ENCODE measurements at places on chromosomes 16 and 17. TPM values are rescaled to one million over a fixed set of nuclear protein-coding genes. Genes with fewer than 3 reads are reported as not detected.

DNA sequence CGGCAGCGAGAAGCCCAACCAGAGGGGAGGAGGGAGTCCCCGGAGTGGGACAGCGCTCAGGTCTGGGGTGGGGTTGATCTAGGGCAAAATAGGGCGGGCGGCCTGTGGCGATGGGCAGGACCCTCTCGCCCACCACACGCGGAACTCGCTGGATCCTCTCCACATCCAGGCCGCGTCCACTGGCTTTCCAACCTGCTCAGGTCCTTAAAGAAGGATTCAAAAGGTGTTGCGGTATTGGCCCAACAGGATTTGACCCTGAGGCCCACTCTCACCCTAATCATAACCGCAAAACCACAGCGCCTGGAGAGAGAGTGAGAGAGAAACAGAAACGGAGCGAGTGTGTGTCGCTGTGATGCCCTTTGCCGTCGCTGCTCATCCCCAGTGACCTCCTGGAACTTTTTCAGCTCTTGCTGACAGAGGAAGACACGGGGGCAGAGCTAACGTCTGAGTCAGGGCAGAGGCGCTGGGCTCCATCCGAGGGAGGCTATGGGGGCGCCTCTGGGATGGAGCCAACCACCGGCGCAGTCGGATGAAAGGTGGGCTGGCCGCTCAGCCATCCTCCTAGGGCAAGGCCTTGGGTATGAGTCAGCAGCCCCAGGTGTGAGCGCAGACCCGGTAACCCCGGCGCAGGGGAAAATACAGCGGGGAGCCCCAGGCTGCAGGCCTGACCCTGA lies 16.7 kb upstream of the OR1F1 start:
- H3K27ac ChIP-seq = peak overlapping the region; percentile 68
- H3K4me1 ChIP-seq = peaks cover 20% of the 10 kb centered on the region
- H3K4me3 ChIP-seq = peak overlapping the region; percentile 82
- no peak for DNase-seq
- H3K36me3 ChIP-seq = no peaks in the 10 kb centered on the region

- H3K27ac ChIP-seq = no peak overlapping the region
- H3K4me3 ChIP-seq = no peak overlapping the region
These were observed 29.7 kb downstream of the MYO15A start for GRCh38 chr17:18138065-18138749.

- H3K27ac ChIP-seq = no peak overlapping the region
- H3K36me3 ChIP-seq = no peaks in the 10 kb centered on the region
- peaks cover 6% of the 10 kb centered on the region for H3K27me3 ChIP-seq
- H3K4me1 ChIP-seq = peaks cover 40% of the 10 kb centered on the region
- H3K4me3 ChIP-seq = no peak overlapping the region
- no peak for DNase-seq
These were observed 12.9 kb downstream of the PRSS22 start for GRCh38 chr16:2845116-2845515.

DNA sequence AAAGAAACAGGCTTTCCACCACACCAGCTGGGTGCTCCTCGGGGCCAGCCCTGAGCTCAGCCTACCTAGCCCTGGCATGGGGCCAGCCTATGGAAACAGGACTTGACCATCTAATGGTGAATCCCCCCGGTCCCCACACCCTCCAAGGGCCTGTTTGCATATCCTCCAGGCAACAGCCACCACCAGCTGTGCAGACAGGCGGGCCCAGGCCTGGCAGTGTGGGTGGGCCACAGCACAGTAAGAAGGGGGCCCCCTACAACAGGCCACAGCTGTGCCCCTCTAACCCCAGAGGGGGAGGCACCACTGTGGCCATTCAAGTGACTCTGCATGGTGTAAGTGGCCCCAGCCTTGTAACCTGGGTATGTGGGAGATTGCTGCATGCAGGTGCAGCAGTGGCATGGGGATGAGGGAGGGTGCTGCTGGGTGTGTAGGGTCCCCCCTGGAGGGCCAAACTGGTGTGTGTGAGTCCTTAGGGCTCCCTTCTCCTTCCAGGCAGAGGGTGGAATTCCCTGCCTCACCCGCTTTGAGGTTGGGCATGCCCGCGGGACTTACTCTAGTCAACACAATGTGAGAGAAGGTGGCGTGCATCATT lies 148.2 kb downstream of the C16orf78 start:
- H3K36me3 ChIP-seq = no peaks in the 10 kb centered on the region
- H3K27me3 ChIP-seq = no peaks in the 10 kb centered on the region
- H3K4me1 ChIP-seq = no peaks in the 10 kb centered on the region
- no peak overlapping the region for H3K27ac ChIP-seq
- no peak overlapping the region for H3K4me3 ChIP-seq
- DNase-seq = no peak

DNA sequence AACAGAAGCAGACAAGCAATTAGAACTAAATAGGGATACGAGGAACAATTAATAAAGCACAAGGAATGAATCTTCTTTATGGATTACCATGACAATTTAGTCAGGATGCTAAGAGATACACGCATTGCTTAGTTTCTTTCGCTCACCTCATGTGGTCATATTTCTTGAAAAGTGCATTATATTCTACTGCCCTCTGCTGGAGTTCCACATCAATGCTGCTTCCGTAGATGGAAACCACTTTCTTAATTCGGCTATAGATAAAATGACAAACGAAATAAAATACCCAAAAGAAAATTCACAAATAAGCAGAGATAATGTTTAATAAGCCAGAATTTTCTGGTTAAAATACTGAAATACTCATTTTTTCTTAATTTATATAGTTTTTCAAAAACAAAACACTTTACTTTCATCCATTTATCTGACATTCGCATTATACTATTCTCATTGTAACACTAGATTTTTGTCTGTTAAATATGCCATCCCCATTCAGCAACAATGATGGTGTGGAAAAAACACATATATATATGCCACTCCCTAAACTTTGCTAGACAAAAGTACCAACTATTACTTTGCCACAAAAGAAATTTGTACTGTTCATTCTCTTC lies 22.0 kb upstream of the PHLPP2 start:
- peaks cover 3% of the 10 kb centered on the region for H3K4me1 ChIP-seq
- H3K4me3 ChIP-seq = no peak overlapping the region
- H3K36me3 ChIP-seq = peaks cover 4% of the 10 kb centered on the region

GRCh38 chr17:64147110-64148016 lies 17.4 kb upstream of the ERN1 start:
- DNase-seq = no peak
- H3K36me3 ChIP-seq = no peaks in the 10 kb centered on the region
- no peak overlapping the region for H3K4me3 ChIP-seq
- H3K27ac ChIP-seq = no peak overlapping the region

GRCh38 chr16:64866021-64866420 lies 255.8 kb downstream of the CDH11 start:
- H3K36me3 ChIP-seq = no peaks in the 10 kb centered on the region
- no peak for DNase-seq
- H3K4me1 ChIP-seq = no peaks in the 10 kb centered on the region
- H3K4me3 ChIP-seq = no peak overlapping the region

DNA sequence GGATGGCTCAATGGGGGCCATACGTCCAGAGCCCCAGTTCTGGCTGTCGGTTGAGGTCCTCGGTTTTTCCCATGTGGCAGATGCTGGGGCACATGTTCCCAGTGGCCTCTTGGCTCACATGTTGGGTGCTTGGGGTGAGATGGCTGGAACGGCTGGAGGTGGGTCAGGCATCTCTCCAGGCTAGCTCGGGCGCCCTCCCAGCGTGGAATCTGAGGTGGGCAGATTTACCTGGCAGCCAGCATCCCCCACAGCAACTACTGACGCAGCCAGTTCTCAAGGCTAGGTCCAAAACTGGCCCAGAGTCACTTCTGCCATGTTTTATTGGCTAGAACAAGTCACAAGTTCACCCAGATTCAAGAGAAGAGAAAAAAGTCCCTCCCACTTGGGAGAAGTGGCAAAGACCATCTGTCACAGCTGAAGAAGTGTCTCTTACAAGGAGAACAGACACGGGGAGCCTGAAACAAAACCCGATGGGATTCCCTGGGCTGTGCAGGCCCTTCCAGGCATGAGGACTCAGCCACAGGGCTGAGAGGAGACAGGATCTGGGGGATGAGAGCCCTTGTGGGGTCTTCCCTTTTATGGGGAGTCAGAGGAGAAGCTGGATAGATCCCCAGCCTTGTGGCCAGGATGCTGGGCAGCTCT lies 15.2 kb downstream of the ACE start:
- H3K27me3 ChIP-seq = peaks cover 2% of the 10 kb centered on the region
- DNase-seq = no peak
- H3K4me1 ChIP-seq = no peaks in the 10 kb centered on the region
- no peak overlapping the region for H3K27ac ChIP-seq
- no peak overlapping the region for H3K4me3 ChIP-seq
- H3K36me3 ChIP-seq = no peaks in the 10 kb centered on the region

DNA sequence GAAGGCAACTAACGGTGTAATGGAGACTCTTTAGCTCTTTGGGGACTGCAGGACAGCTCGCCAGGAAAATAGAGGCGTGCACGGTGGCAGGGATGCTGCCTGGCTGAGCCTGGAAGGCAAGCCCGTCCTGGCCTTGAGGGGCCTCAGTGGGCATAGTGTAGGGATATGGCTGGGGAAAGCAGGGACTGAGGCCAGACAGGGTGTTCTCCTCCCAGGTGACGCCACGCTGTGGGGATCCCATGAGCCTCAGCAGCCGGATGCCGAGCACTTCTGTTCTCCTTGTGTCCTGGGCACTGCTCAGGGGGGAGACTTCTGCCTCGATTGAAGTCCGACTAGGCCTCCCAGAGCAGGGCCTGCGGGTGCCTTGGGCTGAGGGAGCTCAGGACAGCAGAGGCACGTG lies 89.2 kb downstream of the NPIPB11 start:
- H3K27ac ChIP-seq = no peak overlapping the region
- no peaks in the 10 kb centered on the region for H3K36me3 ChIP-seq
- H3K27me3 ChIP-seq = no peaks in the 10 kb centered on the region

- no peaks in the 10 kb centered on the region for H3K36me3 ChIP-seq
- no peaks in the 10 kb centered on the region for H3K27me3 ChIP-seq
- peaks cover 65% of the 10 kb centered on the region for H3K4me1 ChIP-seq
- no peak for DNase-seq
- H3K4me3 ChIP-seq = peak overlapping the region; percentile 76
These were observed 919 bp upstream of the CBX1 start for GRCh38 chr17:48102043-48102750.

DNA sequence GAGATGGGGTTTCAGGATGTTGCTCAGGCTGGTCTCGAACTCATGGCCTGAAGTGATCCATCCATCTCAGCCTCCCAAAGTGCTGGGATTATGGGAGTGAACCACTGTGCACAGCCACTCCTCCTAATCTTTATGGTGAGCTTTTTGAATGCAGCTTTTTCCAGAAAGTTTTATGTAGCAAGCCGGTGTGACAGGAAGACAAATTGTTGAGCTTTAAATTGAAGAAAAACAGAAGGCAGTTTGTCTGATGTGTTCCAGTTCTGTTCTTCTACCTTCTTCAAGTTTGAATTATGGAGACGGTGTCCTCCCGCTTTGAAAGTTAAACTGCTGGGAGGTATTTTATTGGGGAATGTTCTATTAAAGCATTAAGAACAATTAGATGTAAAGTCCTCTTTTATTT lies 177.1 kb downstream of the SNX29 start:
- peaks cover 29% of the 10 kb centered on the region for H3K4me1 ChIP-seq
- H3K27ac ChIP-seq = no peak overlapping the region
- no peak overlapping the region for H3K4me3 ChIP-seq
- no peaks in the 10 kb centered on the region for H3K27me3 ChIP-seq
- H3K36me3 ChIP-seq = peaks cover 35% of the 10 kb centered on the region

DNA sequence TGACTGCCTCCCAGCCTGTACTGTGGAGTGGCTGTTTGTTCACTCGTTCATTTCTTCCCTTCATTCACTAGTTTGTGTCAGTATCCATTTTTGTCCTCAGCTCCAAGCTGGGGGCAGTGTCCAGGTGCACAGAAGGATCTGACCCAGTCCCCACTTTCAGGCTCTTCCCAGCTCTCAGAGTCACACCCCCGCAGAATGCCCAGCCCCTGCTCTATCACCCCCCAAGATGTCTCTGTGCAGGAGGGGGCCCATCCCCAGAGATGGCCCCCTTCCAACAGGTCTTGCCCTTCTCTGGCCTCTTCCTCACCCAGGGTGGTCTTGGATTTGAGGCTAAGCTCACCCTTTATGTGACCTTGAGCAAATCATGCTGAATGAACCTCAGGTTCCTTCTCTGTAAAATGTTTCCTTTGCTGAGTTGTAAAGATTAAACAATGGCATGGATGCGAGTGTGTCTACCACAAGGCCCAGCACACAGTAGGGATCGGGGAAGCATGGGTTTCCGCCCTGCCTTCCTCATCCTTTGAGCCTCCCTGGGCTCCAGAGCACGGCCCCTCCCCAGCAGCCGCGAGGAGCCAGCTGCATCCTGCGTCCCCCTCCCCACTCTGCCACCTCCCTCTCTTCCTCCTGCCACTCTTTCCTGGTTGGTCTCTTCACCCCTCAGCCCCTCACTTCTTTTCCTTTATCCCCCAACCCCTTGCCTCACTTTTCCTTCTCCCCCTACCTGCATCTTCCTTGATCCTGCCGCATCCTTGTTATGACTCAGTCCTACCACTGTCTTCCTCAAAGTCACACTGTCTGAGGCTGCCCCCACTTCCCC lies 2.8 kb downstream of the FBXL19 start:
- DNase-seq = no peak
- no peak overlapping the region for H3K4me3 ChIP-seq
- H3K27ac ChIP-seq = peak overlapping the region; percentile 37
- H3K36me3 ChIP-seq = no peaks in the 10 kb centered on the region
- H3K27me3 ChIP-seq = no peaks in the 10 kb centered on the region

GRCh38 chr17:42225646-42226045 lies 31.4 kb upstream of the GHDC start:
- peaks cover 4% of the 10 kb centered on the region for H3K36me3 ChIP-seq
- no peak for DNase-seq
- H3K4me1 ChIP-seq = peaks cover 12% of the 10 kb centered on the region
- no peaks in the 10 kb centered on the region for H3K27me3 ChIP-seq
- H3K27ac ChIP-seq = no peak overlapping the region

DNA sequence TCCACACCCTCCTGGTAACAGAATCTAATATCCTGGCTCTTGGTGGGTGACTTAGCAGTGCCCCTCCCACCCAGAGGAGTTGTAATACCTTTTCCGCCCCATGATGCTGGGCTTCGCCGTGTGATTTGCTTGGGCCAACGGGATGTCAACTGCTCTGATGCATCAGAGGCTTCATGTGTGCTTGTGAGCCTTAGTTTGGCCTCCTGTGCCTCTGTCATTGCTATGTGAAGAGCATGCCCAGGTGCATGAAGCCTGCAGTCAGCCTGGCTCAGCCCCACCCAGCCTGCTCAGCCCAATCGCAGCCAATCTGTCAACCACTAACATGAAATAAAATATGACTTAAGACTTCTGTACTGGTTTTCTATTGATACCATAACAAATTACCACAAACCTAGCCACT lies 201.2 kb upstream of the RPL38 start:
- H3K36me3 ChIP-seq = no peaks in the 10 kb centered on the region
- peaks cover 8% of the 10 kb centered on the region for H3K27me3 ChIP-seq
- H3K4me1 ChIP-seq = peaks cover 4% of the 10 kb centered on the region
- DNase-seq = no peak
- no peak overlapping the region for H3K27ac ChIP-seq

- no peak for DNase-seq
- H3K4me1 ChIP-seq = no peaks in the 10 kb centered on the region
These were observed 271.4 kb downstream of the IRX3 start for GRCh38 chr16:54015147-54015546.

The CRYM gene
- not detected for total RNA-seq

The MC1R gene
- total RNA-seq = 10.3 TPM

The CHST6 gene
- not detected for total RNA-seq

The FOXJ1 gene
- 3.4 TPM for total RNA-seq

The BRD7 gene
- total RNA-seq = 69.1 TPM

All from naive thymus-derived CD8-positive, alpha-beta T cell (primary cell).